ENCODE measurements at places on chromosomes 16 and 17. TPM values are rescaled to one million over a fixed set of nuclear protein-coding genes. Genes with fewer than 3 reads are reported as not detected.
A peak's percentile ranks its signal among the peaks of the same experiment; 100 is the strongest.

Gene KRTAP4-4
- not detected for total RNA-seq

DNA sequence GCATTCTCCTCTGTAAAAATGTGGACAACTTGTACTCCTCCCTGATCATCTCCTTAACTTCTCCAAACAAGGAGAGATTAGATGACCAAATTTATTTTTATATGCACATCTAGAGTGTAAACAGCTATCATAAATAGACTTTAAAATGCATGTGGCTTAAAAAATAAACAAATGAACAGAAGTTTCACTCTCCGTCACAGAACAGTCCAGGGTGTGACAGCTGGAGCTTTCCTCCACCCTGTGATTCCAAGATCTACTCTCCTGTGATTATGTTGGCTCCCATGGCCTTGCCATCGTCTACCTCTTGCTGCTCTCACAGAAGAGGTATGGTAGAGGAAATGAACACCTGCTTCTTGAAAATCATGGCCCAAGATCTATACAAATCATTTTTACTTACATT lies 560.2 kb downstream of the TOX3 start:
- no peaks in the 10 kb centered on the region for H3K4me1 ChIP-seq
- no peak overlapping the region for H3K27ac ChIP-seq
- no peaks in the 10 kb centered on the region for H3K36me3 ChIP-seq
- H3K27me3 ChIP-seq: no peaks in the 10 kb centered on the region
- no peak overlapping the region for H3K4me3 ChIP-seq

DNA sequence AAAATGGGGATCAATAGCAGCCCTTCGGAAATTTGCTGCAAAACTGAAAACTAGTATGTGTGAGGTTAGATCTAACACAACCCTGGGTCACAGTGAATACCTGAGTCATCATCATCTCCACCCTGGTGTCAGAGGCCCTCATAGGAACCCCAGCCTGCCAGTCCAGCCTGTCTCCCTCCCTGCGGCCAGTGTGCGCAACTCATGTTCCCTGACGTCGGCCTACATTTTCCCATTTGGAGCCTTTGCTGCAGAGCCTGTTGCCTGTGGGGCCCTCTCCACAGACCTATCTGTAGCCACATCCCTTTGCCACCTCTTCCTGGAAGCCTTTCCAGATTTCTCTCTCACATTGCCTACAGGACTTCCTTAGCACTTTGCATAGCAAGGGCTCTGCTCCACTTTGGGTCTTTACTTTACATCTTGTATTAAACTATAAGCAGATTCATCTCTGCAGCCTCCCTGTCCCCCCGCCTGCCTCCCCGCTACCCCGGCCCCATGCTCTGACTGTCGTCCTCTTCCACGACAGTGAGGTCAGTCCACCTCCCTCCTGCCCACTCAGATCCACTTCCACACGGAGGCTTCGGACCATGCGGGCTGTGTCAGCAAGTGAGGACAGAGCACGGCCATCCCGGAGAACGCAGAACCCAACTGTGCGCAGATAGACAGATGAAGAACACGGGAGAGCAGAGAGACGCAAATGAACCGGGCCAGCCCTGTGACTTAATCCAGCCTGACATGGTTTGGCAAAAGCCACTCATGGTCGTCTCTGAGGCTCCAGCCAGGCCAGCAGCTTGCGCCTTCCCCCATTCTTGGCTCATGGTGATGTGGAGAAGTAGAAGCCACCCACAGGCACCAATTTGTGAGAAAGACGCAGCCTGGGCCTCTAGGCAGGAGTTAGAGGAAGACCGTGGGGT lies 31.0 kb downstream of the NGFR start:
- no peaks in the 10 kb centered on the region for H3K4me1 ChIP-seq
- no peaks in the 10 kb centered on the region for H3K36me3 ChIP-seq
- H3K4me3 ChIP-seq: no peak overlapping the region
- no peak overlapping the region for H3K27ac ChIP-seq

DNA sequence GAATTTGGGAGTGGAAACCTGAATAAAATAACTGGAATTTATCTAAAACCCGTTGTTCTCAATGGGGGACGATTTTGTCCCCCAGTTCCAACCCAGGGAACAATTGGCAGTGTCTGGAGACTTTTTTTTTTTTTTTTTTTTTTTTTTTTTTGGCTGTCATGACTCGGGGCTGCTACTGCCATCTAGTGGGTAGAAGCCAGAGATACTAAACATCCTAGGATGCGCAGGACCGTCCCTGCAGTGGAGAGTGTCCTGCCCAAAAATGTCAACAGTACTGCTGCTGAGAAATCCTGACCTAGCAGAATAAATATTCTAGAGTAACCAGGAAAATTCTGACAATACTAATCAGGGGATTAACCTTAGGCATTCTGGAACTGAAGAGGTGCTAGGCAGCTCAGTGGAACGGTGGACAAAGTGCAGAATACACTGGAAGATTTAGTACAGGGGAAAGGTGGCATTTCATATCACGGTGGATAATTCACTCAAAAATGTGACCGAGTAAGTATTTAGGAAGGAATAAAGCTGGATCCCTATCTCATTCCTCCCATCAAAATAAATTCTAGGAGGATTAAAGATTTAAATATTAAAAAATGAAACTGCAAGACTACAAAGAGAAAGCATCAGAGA lies 107.6 kb downstream of the SPECC1 start:
- H3K27me3 ChIP-seq: peaks cover 42% of the 10 kb centered on the region
- H3K36me3 ChIP-seq: no peaks in the 10 kb centered on the region
- DNase-seq: peak; percentile 83
- H3K4me1 ChIP-seq: peaks cover 6% of the 10 kb centered on the region
- H3K4me3 ChIP-seq: no peak overlapping the region

DNA sequence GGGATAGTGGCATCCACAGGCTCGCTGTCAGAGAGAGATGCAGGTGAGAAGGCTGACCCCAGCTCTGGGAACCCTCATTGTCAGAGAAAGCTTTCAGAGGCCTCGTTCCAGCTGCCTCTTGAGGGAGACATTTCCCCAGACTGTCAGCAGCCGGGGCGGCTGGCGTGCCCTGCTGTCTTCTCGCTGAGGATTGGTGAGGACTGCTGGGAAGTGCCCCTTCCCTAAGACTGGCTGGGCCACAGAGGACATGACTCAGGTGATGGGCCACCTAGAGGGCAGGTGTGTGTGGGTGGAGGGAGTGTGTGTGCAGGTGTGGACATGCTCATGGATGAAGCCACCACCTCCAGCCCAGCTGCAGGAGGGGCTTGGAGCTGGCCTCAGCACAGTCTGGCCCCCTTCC lies 25.3 kb downstream of the SPACA3 start:
- H3K27me3 ChIP-seq: peaks cover 9% of the 10 kb centered on the region
- H3K4me3 ChIP-seq: no peak overlapping the region
- H3K36me3 ChIP-seq: no peaks in the 10 kb centered on the region
- H3K4me1 ChIP-seq: peaks cover 30% of the 10 kb centered on the region

GRCh38 chr16:50479771-50480170 lies 68.4 kb upstream of the NKD1 start:
- no peaks in the 10 kb centered on the region for H3K36me3 ChIP-seq
- H3K4me1 ChIP-seq: no peaks in the 10 kb centered on the region
- H3K27ac ChIP-seq: no peak overlapping the region
- no peak overlapping the region for H3K4me3 ChIP-seq
- DNase-seq: no peak
- H3K27me3 ChIP-seq: peaks cover 2% of the 10 kb centered on the region

- DNase-seq: peak; percentile 23
- no peak overlapping the region for H3K27ac ChIP-seq
- H3K4me1 ChIP-seq: no peaks in the 10 kb centered on the region
Measured at GRCh38 chr17:2990396-2990795, 73.0 kb downstream of the OR1D5 start.

Gene ZNF174
- total RNA-seq: 14.1 TPM

DNA sequence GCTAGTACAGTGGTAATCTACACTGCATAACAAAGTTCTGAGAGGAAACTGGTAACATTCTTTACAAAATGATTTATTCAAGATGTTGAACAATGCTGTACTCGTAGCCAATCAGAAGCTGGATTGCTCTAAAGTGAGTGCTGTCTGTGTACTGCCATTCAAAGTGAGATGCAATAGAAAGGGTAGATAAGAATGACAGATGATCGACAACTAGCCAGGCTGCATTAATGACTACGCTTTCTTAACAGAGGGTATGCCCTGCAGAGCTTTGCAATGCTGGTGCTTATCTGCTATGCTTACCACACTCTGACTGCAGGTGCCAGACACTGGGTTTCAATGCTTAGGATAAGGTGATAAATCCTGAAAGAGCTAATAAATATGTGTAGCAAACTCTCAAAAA lies 46.1 kb upstream of the SLC25A19 start:
- H3K4me1 ChIP-seq: peaks cover 3% of the 10 kb centered on the region
- no peaks in the 10 kb centered on the region for H3K27me3 ChIP-seq
- no peak for DNase-seq

Gene IRX5
- 4.3 TPM for total RNA-seq

Gene TERB1
- total RNA-seq: 0.18 TPM

Gene APPBP2
- 65.0 TPM for total RNA-seq

DNA sequence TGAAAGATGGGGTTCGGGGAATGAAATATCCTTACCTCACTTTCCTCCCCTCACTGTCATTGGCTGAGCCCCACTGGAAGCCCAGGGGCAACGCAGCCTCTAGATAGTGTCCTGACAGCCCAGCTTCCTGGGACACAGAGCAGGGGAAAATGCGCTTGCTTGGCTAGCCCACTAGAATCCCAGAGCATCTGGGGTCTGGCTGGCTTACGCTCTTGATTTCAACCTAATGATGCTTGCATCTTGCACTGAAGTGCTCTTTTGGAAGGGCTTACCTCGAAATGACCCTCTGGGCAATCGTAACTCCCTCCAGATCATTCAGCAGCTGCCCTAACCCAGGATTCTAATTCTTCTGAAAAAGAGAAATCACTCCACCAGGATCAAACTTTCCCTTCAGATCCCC lies 147.6 kb downstream of the SOX9 start:
- no peak overlapping the region for H3K4me3 ChIP-seq
- no peaks in the 10 kb centered on the region for H3K36me3 ChIP-seq
- H3K27me3 ChIP-seq: peaks cover 17% of the 10 kb centered on the region
- H3K4me1 ChIP-seq: no peaks in the 10 kb centered on the region

Gene MILR1
- not detected for total RNA-seq

GRCh38 chr17:61989509-61989908 lies 61.7 kb upstream of the INTS2 start:
- H3K4me1 ChIP-seq: no peaks in the 10 kb centered on the region
- H3K4me3 ChIP-seq: no peak overlapping the region
- H3K36me3 ChIP-seq: peaks cover 35% of the 10 kb centered on the region
- H3K27ac ChIP-seq: no peak overlapping the region
- no peak for DNase-seq

Gene KRTAP9-4
- total RNA-seq: not detected

DNA sequence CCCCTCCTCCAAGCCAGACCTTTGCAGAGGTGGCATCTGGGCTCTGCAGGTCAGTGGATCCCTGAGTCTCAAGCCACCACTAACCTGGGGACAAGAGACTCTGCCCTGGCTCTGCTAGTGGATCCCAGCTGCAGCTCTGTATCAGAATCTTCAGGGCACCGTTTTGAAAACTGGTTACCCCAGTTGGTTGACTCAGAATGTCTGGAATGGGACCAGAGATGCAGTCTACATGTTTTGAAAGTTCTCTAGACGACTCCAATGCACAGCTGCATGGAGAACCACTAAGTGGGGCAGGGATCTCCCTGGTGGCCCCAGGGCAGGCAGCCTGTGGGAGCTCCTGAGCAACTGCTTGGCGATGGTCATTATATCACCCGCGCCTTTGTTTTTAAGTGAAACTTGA lies 34.1 kb upstream of the ADORA2B start:
- no peak overlapping the region for H3K4me3 ChIP-seq
- no peak overlapping the region for H3K27ac ChIP-seq
- H3K27me3 ChIP-seq: no peaks in the 10 kb centered on the region
- peak; percentile 60 for DNase-seq
- no peaks in the 10 kb centered on the region for H3K36me3 ChIP-seq

- no peaks in the 10 kb centered on the region for H3K36me3 ChIP-seq
- H3K27me3 ChIP-seq: peaks cover 8% of the 10 kb centered on the region
- no peak overlapping the region for H3K27ac ChIP-seq
Measured at GRCh38 chr16:54370278-54371040, 83.9 kb upstream of the IRX3 start.

Gene IL34
- 14.3 TPM for total RNA-seq

GRCh38 chr16:89198417-89199240 lies 1.7 kb downstream of the SLC22A31 start:
- H3K36me3 ChIP-seq: no peaks in the 10 kb centered on the region
- DNase-seq: no peak

- no peak overlapping the region for H3K27ac ChIP-seq
- no peak for DNase-seq
- peaks cover 20% of the 10 kb centered on the region for H3K27me3 ChIP-seq
- no peaks in the 10 kb centered on the region for H3K4me1 ChIP-seq
- no peak overlapping the region for H3K4me3 ChIP-seq
Measured at GRCh38 chr17:38333635-38334295, 10.0 kb downstream of the GPR179 start.

DNA sequence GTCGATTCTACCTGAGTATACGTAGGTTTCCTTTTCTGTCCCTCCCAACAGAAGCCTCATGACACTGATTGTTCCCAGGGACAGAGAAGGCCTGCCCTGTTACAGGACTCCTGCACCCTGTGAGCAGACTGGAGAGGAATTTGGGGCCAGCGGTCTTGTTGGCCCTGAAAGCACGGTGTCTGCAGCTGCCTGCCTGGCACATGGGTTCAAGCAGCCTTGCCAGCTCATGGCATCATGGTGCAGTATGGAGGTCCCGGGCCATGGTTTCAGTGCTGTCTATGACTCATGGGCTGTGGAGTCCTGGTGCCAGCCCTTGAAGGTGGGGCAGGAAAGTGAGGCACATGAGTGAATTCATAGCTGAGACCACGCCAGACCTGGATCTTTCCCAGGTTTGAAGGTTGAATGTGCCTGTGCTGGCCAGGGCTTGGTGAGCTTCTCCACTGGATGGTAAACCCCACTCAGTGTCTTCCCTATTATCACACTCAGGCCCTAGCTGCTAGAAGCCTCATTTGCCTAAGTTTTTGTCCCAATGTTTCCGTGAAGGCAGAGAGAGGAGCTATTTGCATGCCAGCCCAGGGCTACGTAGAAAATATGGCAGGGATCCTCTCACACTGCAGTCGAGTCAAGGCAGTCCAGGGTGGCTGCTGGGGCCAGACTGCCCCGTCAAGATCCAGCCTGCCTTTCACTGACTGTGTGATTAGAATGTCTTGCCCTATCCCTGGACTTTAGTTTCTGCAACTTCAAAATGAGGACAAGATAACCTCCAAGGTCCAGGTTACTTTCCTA lies 277.2 kb upstream of the CCL2 start:
- peak; percentile 70 for DNase-seq
- no peak overlapping the region for H3K27ac ChIP-seq
- no peaks in the 10 kb centered on the region for H3K36me3 ChIP-seq
